ENCODE measurements at places on chromosomes 12 and 14. TPM values are rescaled to one million over a fixed set of nuclear protein-coding genes. Genes with fewer than 3 reads are reported as not detected.

PTPN6 gene
- total RNA-seq, result 18.4 TPM

PLCZ1 gene
- total RNA-seq, result not detected

PPP2R5E gene
- total RNA-seq, result 9.2 TPM

GRCh38 chr12:126107659-126108058 lies 1042.4 kb downstream of the AACS start:
- no peaks in the 10 kb centered on the region for H3K36me3 ChIP-seq
- no peaks in the 10 kb centered on the region for H3K27me3 ChIP-seq
- H3K4me1 ChIP-seq, result no peaks in the 10 kb centered on the region

- no peaks in the 10 kb centered on the region for H3K36me3 ChIP-seq
- no peak overlapping the region for H3K4me3 ChIP-seq
- H3K27me3 ChIP-seq, result no peaks in the 10 kb centered on the region
- DNase-seq, result no peak
Observed at GRCh38 chr14:61505815-61506809, 184.7 kb downstream of the PRKCH start.

CKB gene
- total RNA-seq, result 92.1 TPM

DNA sequence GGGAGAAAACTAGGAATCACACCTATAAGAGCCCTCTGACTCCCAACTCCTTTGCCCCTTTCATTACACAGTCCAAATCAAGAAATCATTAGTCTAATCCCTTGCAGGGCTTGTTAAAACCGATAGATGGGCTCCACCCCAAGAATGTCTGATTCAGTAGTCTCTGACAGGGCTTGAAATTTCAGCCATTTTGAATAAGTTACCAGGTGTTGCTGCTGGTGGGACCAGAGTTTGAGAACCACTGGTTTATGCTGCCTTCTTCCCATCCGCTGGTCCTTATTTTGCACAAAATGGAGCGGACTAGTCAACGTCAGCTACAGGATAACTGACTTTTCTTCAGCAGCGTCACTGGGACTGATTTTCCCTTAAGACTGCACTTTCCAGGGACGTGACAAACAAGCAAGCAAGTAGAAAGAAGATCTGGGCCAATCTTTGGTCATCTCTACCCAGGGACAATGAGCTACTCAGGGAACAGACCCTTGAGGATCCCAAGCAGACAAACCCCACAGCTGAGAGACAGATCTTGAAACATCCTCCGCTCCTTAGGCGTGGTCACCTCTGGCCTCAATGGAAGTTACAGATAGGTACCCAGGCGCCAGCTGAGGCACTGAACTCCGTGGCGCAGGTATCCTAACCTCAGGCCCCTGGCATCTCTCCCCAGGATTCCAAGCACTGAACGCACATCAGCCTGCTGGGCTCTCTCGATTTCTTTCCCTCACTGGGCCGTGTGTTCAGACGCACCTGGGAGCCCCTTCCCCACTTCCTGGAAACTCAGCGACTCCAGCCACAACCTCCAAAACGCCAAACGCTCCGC lies 900 bp downstream of the KCTD10 start:
- H3K4me1 ChIP-seq, result peaks cover 30% of the 10 kb centered on the region
- no peak for DNase-seq
- no peaks in the 10 kb centered on the region for H3K36me3 ChIP-seq
- H3K27ac ChIP-seq, result peak overlapping the region; percentile 87
- no peaks in the 10 kb centered on the region for H3K27me3 ChIP-seq

DNA sequence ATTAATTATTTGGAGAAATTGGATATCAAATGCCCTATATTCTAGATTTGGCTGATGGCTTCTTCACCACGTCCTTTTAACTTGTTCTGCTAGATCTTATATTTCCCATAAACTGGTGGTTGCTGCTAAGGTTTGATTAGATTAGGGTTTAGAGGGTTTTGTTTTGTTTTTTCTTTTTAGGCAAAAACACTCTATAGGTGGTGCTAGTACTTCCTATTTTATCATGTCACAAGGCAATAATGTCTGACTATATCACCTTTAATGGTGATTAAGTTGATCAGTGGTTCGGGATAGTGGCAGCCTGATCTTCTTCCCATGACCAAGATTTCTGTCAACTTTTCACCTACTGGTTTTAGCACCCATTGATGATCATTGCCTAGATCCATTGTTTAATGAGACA lies 455.1 kb downstream of the RAD51B start:
- no peak overlapping the region for H3K27ac ChIP-seq
- H3K36me3 ChIP-seq, result no peaks in the 10 kb centered on the region
- no peak for DNase-seq
- H3K4me1 ChIP-seq, result peaks cover 27% of the 10 kb centered on the region

- no peak overlapping the region for H3K4me3 ChIP-seq
- H3K27ac ChIP-seq, result no peak overlapping the region
- no peaks in the 10 kb centered on the region for H3K4me1 ChIP-seq
- no peaks in the 10 kb centered on the region for H3K36me3 ChIP-seq
- no peak for DNase-seq
Observed at GRCh38 chr12:51320695-51321320, 3.2 kb downstream of the BIN2 start.

PTPN21 gene
- 10.5 TPM for total RNA-seq

POTEG gene
- total RNA-seq, result not detected

DNA sequence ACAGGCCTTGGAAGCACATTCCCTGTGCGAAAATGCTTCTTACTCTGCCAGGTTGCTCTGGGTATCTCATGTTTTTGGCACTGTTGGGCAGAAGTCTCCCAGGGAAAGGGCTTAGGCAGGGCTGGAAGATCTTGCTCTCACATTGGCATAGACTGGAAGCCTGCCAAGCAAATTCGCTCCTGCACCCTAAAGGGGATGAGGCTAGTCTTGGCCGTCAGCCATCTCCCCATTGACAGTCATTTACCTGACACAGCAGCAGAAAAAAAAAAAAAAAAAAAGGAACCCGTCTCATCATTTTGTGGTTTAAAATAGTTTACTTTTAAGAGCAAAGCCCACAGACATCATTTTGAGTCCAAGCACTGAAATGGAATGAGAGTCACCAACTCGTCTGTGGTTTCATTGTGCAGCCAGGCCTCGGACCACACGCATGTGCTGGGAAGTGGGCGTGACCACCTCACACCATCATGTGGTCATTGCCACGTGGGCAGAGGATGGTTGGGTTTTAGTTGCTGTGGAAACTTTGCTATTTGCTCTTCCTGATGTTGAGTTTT lies 84.8 kb downstream of the NRXN3 start:
- no peaks in the 10 kb centered on the region for H3K27me3 ChIP-seq
- no peak overlapping the region for H3K27ac ChIP-seq
- no peaks in the 10 kb centered on the region for H3K4me1 ChIP-seq
- no peak overlapping the region for H3K4me3 ChIP-seq

GRCh38 chr12:15662303-15662980 lies 126.7 kb downstream of the EPS8 start:
- no peaks in the 10 kb centered on the region for H3K4me1 ChIP-seq
- H3K27ac ChIP-seq, result no peak overlapping the region
- H3K27me3 ChIP-seq, result no peaks in the 10 kb centered on the region
- H3K36me3 ChIP-seq, result peaks cover 3% of the 10 kb centered on the region
- no peak for DNase-seq
- H3K4me3 ChIP-seq, result no peak overlapping the region

GRCh38 chr12:69046363-69046762 lies 113.4 kb upstream of the CPM start:
- no peak overlapping the region for H3K4me3 ChIP-seq
- no peaks in the 10 kb centered on the region for H3K4me1 ChIP-seq
- no peaks in the 10 kb centered on the region for H3K36me3 ChIP-seq
- DNase-seq, result no peak
- no peaks in the 10 kb centered on the region for H3K27me3 ChIP-seq

GRCh38 chr12:116055895-116056607 lies 221.4 kb downstream of the MED13L start:
- DNase-seq, result no peak
- no peaks in the 10 kb centered on the region for H3K36me3 ChIP-seq
- H3K27me3 ChIP-seq, result no peaks in the 10 kb centered on the region
- H3K4me1 ChIP-seq, result peaks cover 14% of the 10 kb centered on the region
- no peak overlapping the region for H3K4me3 ChIP-seq

DNA sequence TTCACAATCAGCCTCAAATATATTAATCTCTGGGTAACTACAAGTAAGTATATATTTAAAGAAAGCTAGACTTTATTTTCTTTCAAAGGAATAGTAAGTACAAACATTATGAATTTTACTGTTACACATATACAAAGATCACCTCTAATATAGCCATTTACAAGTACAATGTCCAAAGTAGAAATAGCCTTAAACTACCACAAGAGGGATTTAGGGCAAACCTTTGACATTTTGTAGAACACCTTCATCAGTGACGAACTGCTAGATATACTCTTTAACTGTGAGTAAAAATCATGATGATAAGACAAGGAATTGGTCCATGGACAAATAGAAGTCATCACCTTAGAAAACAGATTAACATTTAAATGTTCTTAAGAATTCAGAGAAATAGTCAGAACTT lies 69.8 kb downstream of the CNTN1 start:
- H3K27ac ChIP-seq, result no peak overlapping the region
- H3K27me3 ChIP-seq, result no peaks in the 10 kb centered on the region
- no peaks in the 10 kb centered on the region for H3K36me3 ChIP-seq
- no peak overlapping the region for H3K4me3 ChIP-seq
- no peak for DNase-seq

- H3K27ac ChIP-seq, result no peak overlapping the region
- H3K27me3 ChIP-seq, result no peaks in the 10 kb centered on the region
- no peak overlapping the region for H3K4me3 ChIP-seq
- H3K36me3 ChIP-seq, result no peaks in the 10 kb centered on the region
Observed at GRCh38 chr14:24991288-24991687, 58.7 kb downstream of the STXBP6 start.
